Smooth muscle cell of the pulmonary artery (primary cell): ENCODE measurements at places on chromosomes 12 and 14. TPM values are rescaled to one million over a fixed set of nuclear protein-coding genes. Genes with fewer than 3 reads are reported as not detected.

Gene VDR
- total RNA-seq = 13.0 and 13.6 TPM in 2 replicates

Gene CMKLR1
- 2.9 and 5.4 TPM in 2 replicates for total RNA-seq

Gene INSM2
- total RNA-seq = not detected in 2 replicates

Gene CKB
- 16.1 and 27.5 TPM in 2 replicates for total RNA-seq

Gene GRIP1
- total RNA-seq = 0.26 and 0.33 TPM in 2 replicates

Gene ASCL1
- total RNA-seq = not detected in 2 replicates

Gene FOXA1
- total RNA-seq = not detected in 2 replicates

Gene PTPN6
- 0.13 and 0.30 TPM in 2 replicates for total RNA-seq

Gene PMCH
- total RNA-seq = 0.30 and 0.39 TPM in 2 replicates

Gene NGB
- not detected in 2 replicates for total RNA-seq

Gene GDF3
- not detected in 2 replicates for total RNA-seq

Gene BAZ1A
- total RNA-seq = 20.6 and 23.9 TPM in 2 replicates

Gene CCDC38
- not detected in 2 replicates for total RNA-seq

Gene COL2A1
- not detected in 2 replicates for total RNA-seq

Gene PRICKLE1
- total RNA-seq = 0.79 and 2.6 TPM in 2 replicates

Gene RBP5
- total RNA-seq = not detected in 2 replicates

Gene FGF6
- not detected in 2 replicates for total RNA-seq

Gene NPFF
- total RNA-seq = not detected in 2 replicates

Gene CFAP54
- 1.8 and 2.6 TPM in 2 replicates for total RNA-seq

Gene PTGR2
- total RNA-seq = 5.1 and 6.1 TPM in 2 replicates

Gene ETNK1
- 33.6 and 50.2 TPM in 2 replicates for total RNA-seq

Gene ZDHHC22
- total RNA-seq = not detected in 2 replicates

Gene SPIC
- total RNA-seq = not detected in 2 replicates

Gene SLC10A1
- not detected in 2 replicates for total RNA-seq

Gene ACRBP
- total RNA-seq = 0.13 and 0.26 TPM in 2 replicates

Gene VWF
- 0.92 and 1.2 TPM in 2 replicates for total RNA-seq

Gene MORN3
- 0.65 and 0.86 TPM in 2 replicates for total RNA-seq

Gene GLIPR1L2
- 0.46 and 1.7 TPM in 2 replicates for total RNA-seq

Gene NANOG
- not detected in 2 replicates for total RNA-seq

Gene POTEG
- total RNA-seq = not detected in 2 replicates

Gene SIX6
- total RNA-seq = not detected in 2 replicates

Gene NTN4
- 130 and 302 TPM in 2 replicates for total RNA-seq

Gene PYGL
- 78.3 and 91.4 TPM in 2 replicates for total RNA-seq

Gene TAS2R30
- 5.4 and 7.5 TPM in 2 replicates for total RNA-seq

Gene ATP2A2
- total RNA-seq = 236 and 249 TPM in 2 replicates

Gene CLEC4E
- not detected in 2 replicates for total RNA-seq

Gene PSMA3
- 68.9 and 83.9 TPM in 2 replicates for total RNA-seq

Gene DNAI7
- total RNA-seq = 0.20 and 0.53 TPM in 2 replicates
